NCI-H774 (cell line): ENCODE measurements at places on chromosomes 7 and 10.

DNA sequence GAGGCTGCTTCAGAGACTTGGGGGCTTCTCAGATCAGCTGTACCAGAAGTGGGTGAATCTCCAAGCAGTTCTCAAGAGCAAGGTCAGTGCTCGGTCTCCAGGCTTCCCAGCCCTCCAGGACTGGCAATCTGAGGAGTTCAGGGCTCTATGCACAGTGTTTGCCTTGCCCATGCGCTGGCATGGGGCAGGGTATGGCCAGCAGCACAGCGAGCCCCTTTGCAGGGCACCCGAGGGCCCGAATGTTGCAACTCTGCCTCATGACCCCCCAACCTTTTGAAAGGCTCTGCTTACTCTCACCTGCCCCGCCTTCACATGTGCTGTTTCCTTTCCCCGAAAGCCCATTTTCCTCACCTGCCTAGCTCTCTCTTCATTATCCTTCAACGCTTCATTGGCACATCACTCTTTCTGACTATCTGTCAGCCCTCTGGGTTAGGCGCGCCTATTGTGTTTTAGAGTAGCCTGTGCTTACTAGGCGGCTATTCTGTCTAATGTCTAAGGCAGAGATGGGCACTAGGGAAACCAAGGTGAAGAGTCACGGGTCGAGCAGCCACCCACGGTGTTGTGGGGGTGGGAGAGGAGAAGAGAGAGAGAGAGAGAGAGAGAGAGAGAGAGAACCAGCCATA lies 83.6 kb downstream of the WDFY4 start:
- DNase-seq: no peak

DNA sequence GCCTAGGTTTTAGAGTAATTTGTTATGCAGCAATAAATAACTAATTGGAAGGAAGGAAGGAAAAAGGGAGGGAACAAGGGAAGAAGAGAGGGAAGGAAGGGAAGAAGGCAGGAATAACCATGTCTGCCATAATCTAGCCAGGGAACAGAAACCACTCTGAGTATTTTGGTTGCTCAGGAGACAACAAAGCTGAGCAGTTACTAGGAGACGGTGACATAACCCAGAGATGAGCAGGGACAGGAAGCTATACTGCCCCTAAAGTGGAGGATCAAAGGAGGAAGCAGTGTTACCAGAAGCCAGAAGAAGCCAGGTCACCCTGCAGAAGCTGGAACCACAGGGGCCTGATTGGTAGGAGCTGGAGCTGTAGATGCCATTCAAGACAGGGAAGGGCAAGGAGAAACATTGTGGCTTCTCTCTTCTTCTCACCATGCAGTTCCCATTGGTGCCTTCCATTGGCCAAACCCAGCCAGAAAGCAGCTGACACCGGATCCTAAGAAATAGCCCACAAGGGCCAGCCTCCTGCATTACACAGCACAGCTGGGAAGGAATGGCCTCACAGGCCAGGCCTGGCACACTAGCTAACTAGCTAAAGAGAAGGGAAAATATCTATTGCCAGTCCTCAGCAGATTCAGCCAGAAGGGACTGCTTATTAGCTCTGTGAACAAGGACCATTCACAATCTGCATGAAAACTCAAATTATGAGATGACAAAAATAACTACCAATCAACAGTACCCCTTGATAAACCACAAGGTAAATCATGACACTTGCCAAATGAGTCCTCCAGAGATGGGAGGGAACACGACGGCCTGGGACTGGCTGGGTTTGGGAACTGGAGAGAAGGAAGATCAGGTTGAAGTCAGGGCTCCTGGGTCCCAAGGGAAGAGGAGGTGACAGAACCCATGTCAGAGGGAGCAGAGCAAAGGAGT lies 184.5 kb upstream of the NFE2L3 start:
- no peak for DNase-seq

GRCh38 chr10:14571866-14572507 lies 202.7 kb downstream of the FAM107B start:
- DNase-seq: peak; percentile 46

- DNase-seq: no peak
Observed at GRCh38 chr7:14016950-14017349, 27.5 kb upstream of the ETV1 start.

GRCh38 chr7:157928171-157928794 lies 591.5 kb downstream of the DNAJB6 start:
- no peak for DNase-seq

DNA sequence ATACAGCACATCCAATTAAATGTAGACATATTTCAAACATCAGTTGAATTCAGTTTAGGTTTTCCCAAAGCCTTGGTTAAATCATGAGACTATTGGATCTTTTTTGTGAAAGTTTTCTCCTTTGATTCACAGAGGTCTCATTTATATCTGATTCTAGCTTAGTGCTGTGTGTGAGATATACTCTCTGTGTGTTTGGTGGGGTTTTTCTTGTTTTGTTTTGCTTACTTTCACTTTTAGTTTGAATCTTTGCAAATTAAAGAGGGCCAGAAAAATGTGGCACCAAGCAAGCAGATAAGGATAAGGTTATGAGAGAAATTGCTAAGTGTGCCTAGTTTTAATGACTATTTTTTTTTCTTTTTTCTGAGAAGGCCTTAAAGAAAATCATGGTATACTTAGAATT lies 12.6 kb upstream of the OR6B1 start:
- DNase-seq: no peak

DNA sequence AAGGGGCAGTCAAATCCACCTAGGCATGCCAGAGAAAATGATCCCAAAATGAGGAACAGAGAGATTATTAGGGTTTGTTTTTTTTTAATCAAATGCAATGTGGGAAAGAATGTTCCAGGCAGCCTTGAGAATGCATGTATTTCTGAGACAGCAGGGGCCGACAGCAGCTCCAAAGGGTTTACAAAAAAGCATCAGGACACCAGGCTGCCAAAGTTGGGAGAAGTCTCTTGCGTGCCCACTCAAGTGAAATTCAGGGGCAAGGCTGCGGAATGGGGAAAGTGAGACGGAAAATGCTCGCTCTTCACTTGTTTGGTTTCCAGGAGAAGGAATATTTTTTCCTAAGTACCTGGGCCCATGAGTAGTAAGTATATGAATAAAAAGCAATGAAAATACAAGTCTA lies 101.2 kb downstream of the USP6NL start:
- no peak for DNase-seq

DNA sequence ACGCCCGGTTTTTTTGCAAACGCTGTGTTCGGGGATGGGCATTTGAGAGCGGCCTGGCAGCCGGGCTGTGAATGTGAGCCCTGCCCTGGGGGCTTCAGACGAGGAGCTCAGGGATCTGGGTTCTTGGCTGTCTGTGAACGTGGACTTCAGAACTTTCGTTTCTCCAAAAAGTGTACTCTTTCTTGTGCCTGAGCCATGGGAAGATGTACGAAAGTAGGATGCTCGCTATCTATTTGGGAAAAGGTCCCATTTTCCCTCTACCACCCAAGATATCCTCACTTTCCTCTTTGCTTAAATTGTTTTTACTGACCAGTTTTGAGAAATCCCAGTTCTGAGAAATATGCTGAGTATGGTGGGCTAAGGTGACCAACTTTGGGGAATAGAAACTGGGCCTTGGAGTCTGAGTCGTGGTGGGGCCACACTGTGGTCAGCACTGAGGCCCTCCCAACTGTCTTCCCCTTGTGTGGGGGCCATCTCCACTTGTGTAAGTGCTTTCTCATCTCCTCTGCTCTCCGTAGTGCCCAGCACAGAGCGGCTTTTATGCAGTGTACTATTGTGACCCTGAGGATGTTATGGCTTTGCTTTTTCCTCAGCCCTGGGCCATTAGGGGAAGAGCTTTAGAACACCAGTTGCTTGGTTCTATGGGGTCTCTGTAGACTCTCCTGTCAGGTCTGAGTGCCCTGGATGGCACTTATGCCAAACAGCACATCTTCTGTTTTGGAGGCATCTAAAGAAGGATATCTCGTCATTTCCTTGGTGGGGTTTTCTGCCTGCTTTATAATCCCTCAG lies 918 bp downstream of the DBNL start:
- DNase-seq: no peak

- peak; percentile 38 for DNase-seq
Observed at GRCh38 chr10:70528741-70529362, 50.3 kb downstream of the PALD1 start.

GRCh38 chr7:51123322-51124019 lies 193.1 kb downstream of the COBL start:
- DNase-seq: no peak

GRCh38 chr7:2509298-2509906 lies 10.2 kb upstream of the LFNG start:
- no peak for DNase-seq

GRCh38 chr10:4351723-4352413 lies 474.1 kb upstream of the AKR1E2 start:
- DNase-seq: no peak

- DNase-seq: peak; percentile 39
Observed at GRCh38 chr7:66921396-66921917, 432 bp downstream of the TMEM248 start.

GRCh38 chr10:78696791-78697395 lies 371.9 kb upstream of the ZMIZ1 start:
- no peak for DNase-seq

DNA sequence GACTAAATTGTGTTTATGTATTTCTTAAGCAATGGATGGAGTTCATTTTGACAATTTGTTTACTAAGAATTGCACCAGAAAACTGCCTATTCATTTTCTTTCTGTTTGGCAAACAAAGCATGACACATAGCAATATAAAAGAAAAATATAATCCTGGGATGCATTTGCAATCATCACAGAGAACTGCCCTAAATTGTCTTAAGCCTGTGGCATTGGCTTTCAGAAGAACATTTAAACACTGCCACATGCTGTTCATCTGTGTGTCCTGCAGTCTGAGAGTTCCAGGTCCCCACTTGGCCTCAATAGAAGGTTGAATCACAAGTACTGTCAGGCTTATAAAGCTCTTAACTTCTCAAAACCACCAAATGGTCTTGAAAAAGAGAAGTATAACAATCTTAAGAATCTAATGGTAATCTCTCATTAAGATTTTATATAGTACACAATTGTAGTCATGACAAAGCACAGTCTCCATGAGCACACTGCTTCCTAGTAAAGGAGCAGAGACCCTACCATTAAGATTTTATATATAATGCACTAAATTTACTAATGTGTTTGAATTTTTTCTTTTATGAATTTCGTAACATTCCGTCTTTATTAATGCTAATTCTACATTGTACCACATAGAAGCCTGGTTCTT lies 29.9 kb downstream of the RNLS start:
- DNase-seq: peak; percentile 20

GRCh38 chr7:38928506-38928905 lies 19.5 kb upstream of the VPS41 start:
- DNase-seq: no peak

DNA sequence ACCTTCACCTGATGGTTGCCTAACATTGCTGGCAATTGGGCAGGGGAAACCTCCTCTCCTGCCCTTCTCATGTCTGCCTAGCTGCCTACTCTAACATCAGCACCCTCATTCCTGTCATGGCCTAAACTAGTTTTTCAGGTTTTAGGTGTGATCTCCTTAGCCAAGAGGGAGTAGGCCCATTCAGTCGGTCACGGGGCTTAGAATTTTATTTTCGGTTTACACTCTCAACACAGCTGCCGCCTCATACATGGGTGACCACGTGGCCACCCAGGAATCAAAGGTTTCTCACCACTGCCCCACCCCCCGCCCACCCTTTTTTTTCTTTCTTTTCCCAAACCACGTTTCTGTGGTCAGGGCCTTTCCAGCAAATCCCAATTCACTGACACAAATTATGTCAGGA lies 97.2 kb downstream of the RALA start:
- DNase-seq: peak; percentile 79

- no peak for DNase-seq
Observed at GRCh38 chr7:106927536-106927935, 62.5 kb downstream of the PIK3CG start.

GRCh38 chr10:110794808-110795207 lies 76.9 kb upstream of the PDCD4 start:
- DNase-seq: peak; percentile 83

DNA sequence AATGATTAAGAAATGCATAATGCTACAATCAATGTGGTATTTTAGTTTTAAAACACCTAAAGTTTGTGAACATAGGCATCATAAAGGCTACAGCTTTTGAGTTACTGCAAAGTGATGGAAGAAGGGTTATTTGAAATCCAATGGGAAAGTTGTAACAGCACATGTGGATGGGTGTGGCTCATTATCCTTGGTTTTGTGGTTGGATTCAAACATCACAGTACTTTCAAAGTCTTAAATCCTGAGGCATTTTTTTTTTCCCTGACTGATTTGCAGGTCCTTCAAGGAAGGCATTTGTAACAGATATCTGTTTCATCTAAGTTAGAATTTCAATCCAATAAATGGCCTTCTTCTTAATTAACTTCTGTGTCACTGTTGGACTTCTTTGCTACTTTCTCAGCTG lies 9.8 kb upstream of the SHTN1 start:
- DNase-seq: no peak
